ENCODE measurements at places on chromosomes 16 and 17. TPM values are rescaled to one million over a fixed set of nuclear protein-coding genes. Genes with fewer than 3 reads are reported as not detected.

DNA sequence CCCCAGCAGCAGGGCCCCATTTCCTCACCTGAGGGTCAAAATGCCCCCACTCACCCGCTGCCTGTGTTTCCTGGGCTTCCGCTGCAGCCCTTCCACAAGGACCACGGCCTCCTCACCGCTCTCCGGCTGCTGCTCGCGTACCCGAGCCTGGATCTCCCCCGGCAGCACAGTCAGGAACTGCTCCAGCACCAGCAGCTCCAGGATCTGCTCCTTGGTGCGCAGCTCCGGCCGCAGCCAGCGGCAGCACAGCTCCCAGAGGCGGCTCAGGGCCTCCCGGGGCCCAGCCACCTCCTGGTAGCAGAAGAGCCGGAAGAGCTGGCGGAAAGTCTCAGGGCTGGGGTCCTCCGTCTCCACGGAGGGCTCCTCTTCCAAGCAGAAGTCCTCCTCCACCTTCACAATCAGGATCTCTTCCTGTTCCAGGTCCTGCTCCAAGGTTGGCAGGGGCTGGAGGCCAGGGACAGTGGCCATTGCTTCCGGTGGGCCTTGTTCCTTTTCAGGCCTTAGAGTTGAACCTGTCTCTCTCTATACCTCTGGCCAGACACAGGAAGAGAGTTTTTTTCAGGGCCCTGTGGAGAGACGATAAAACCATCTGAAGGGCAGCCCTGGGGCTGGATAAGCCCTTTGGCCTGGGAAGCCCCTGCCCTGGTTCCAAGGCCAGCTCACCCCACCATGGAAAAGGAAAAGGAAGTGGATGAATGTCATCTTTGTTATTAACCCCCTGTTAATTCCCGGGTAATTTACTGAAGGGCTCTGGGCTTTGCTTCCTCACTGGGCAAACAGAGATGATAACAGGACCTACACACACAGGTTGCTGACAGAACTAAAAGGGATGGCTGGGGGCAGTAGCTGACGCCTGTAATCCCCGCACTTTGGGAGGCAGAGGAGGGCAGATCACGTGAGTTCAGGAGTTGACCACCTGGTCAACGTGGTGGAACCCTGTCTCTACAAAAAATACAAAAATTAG, 1.2 kb downstream of the ZNF500 start:
- DNase-seq: no peak
- H3K36me3 ChIP-seq: peaks cover 1% of the 10 kb centered on the region

DNA sequence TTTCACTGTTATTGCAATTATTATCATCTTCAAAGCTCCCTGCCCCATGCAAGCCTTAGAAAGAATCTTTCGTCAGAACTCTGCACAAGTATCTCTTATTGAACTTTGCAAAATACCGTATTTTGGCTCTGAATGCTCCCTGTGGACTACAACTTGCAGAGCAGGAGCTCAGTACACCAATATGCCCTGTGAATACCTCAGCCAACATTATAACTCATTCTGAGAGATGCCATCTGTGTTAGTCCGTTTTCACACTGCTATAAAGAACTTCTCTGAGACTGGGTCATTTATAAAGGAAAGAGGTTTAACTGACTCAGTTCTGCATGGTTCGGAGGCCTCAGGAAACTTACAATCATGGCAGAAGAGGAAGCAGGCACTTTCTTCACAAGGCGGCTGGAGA, 87.2 kb upstream of the XYLT1 start:
- DNase-seq: no peak
- peaks cover 14% of the 10 kb centered on the region for H3K27me3 ChIP-seq
- peaks cover 56% of the 10 kb centered on the region for H3K4me1 ChIP-seq
- H3K36me3 ChIP-seq: no peaks in the 10 kb centered on the region
- no peak overlapping the region for H3K4me3 ChIP-seq

DNA sequence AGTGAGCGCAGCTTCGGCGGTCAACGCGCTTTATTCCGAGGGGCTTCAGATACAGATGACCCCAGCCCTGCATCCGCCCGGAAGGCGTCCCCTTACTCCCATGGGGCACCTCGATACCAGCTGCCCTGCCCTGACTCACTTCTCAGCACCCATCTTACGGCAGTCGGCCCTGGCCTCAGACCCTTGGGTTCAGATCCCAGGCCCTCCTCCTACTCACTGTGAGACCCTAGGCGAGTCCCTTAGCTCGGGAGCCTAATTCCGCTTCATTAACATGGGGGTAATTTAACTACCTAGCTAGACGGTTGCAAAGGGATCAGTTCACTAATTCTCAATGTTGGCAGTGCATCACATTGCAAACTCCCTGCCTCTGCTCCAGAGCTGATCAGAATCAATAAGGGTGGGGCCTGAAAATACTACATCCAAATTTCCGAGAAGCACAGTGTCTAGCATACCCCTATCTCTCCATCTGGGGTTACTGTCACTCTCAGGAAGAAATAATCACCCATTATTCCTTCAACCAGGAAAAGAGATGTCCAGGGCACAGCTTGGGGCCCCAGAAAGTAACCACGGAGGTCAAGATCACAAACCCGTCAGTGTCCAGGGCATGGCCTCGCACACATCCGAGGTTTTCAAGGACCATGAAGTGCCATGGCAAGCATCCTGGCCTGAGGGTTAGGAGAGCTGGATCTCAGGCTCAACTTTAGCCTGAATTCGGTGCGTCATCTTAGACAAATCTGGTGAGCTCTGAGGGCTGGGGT, 415 bp upstream of the FLOT2 start:
- peaks cover 6% of the 10 kb centered on the region for H3K27me3 ChIP-seq
- DNase-seq: no peak
- H3K36me3 ChIP-seq: no peaks in the 10 kb centered on the region
- H3K27ac ChIP-seq: peak overlapping the region; percentile 75
- peak overlapping the region; percentile 88 for H3K4me3 ChIP-seq

GRCh38 chr17:74194682-74195081, 8.8 kb upstream of the RPL38 start:
- peaks cover 2% of the 10 kb centered on the region for H3K4me1 ChIP-seq
- peaks cover 41% of the 10 kb centered on the region for H3K27me3 ChIP-seq
- DNase-seq: no peak
- no peaks in the 10 kb centered on the region for H3K36me3 ChIP-seq
- no peak overlapping the region for H3K27ac ChIP-seq

- H3K4me3 ChIP-seq: no peak overlapping the region
- peak; percentile 9 for DNase-seq
- peaks cover 2% of the 10 kb centered on the region for H3K27me3 ChIP-seq
- H3K27ac ChIP-seq: no peak overlapping the region
- H3K36me3 ChIP-seq: no peaks in the 10 kb centered on the region
- H3K4me1 ChIP-seq: peaks cover 20% of the 10 kb centered on the region
These were observed 8.8 kb downstream of the RSAD1 start for GRCh38 chr17:50487213-50488096.

GRCh38 chr17:38628441-38628840, 22.7 kb upstream of the SRCIN1 start:
- no peak for DNase-seq
- H3K4me3 ChIP-seq: no peak overlapping the region
- no peaks in the 10 kb centered on the region for H3K36me3 ChIP-seq
- no peak overlapping the region for H3K27ac ChIP-seq
- no peaks in the 10 kb centered on the region for H3K4me1 ChIP-seq

Gene OTOP3
- total RNA-seq: not detected

Gene HEXD
- total RNA-seq: 6.9 TPM

Gene RPH3AL
- 1.4 TPM for total RNA-seq

Gene ECI1
- total RNA-seq: 44.5 TPM
